Stimulated activated memory B cell treated with anti-CD40 and anti-IgM and Interleukin-4, amounts not matched to agents 10 μg/mL and 1 μg/mL and 100 μg/mL, for 72 hours (primary cell): ENCODE measurements at places on chromosomes 6 and 20.
A peak's percentile ranks its signal among the peaks of the same experiment; 100 is the strongest.

GRCh38 chr20:63698739-63699465 lies 2.5 kb downstream of the TNFRSF6B start:
- peak; percentile 49 for ATAC-seq

GRCh38 chr20:20549704-20550103 lies 162.7 kb downstream of the RALGAPA2 start:
- ATAC-seq, result no peak

DNA sequence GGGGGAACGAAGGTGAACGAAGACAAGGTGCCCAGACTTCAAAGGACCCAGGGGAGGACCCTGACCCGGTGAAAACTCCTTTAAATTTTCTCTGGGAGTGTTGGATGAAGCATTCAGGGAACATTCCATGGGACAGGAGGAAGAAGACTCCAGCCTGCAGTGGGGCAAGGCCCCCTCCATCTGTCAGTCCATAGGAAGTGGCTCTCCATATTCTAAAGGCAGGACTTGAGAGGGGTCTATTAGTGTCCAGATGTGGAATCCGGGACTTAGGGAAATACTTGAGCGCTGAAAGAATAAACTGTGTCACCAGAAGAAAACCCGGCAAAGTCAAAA lies 3.2 kb upstream of the BPIFA2 start:
- no peak for ATAC-seq

GRCh38 chr6:155177363-155177961 lies 86.4 kb upstream of the CLDN20 start:
- peak; percentile 39 for ATAC-seq

GRCh38 chr6:121450242-121450641 lies 14.8 kb downstream of the GJA1 start:
- no peak for ATAC-seq

DNA sequence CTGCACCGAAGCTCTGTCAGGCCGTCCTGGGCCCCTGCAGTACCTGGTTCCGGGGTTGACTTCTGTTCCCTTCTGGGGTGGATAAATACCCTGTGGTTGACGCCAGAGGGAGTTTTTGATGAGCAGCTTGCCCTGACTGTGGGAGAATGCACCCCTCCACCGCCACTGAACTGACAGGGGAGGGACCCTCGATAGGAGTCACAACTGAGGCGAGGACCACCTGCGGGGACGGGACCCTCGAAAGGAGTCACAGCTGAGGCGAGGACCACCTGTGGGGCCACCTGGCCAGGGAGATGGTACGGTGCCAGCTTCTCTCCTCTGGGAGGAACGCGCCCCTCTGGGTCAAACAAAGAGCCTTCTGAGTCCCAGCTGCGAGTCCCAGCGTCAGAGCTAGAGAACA lies 100.1 kb upstream of the FRMD1 start:
- no peak for ATAC-seq

GRCh38 chr6:158708239-158708638 lies 58.4 kb downstream of the SYTL3 start:
- no peak for ATAC-seq

DNA sequence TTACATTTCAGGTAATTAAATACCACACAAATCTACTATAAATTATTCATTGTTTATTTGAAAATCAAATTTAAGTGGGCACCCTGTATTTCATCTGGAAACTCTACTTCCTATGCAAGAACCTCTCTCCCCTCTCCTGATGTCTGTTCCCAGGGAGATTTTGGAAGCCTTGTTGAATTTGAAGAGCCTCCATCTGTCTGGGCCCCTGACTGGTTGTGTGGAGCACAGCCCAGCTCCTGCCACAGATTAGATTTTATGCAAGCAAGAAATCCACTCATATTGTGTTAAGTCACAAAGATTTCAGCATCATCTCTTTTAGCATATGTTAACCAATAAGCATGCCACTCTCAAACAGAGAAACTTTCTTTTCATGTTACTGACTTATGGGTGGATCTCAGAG lies 451.2 kb downstream of the TFAP2B start:
- ATAC-seq, result no peak

DNA sequence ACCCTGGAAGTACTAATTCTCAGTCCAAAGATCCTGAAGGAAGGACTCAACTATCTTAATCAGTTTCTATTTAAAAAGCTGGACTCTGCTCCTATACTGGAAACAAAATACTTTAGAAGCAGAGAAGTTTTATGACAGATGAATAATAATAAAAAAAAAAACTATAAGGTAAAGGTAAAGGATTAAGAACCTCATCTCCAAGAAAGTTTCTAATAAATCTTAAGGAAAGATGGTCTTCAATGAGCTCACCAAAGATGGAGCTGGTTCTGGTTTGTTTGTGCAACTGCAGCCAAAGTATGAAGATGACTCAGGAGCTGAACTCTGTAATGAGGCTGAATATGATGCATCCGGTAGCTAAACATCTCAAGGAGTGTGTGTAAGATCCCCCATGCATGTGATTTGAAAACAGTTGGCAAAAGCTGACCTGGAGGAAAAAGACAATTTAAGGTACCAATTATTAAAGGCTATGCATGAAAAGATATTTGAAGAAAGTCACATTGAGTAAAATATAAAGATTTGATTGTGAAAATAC lies 25.2 kb downstream of the MED23 start:
- ATAC-seq, result no peak

DNA sequence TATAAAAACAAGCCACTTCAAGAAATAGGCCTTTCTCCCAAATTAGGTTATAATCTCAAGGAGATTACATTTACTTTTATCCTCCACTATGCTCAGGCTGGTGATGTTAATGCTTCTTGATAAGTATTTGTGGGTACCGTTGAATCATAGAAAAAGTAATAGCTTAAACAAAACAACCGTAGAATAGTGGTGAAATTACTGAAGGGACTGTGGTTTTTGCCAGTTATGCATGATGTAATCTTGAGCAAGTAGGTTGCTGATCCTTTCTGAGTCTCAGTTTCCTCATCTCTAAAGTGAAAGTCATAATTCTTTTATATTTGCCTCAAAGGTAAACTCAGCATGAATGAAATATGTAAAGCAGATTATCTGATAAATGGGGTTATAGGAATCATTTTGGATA lies 187.3 kb upstream of the JAG1 start:
- no peak for ATAC-seq
